Activated CD4-positive, alpha-beta T cell treated with anti-CD3 and anti-CD28 coated beads, Interleukin-2, amount 10 ng/mL, durations not matched to agents 24 days and 14 days (primary cell): ENCODE measurements at places on chromosomes 11 and 22.
A peak's percentile ranks its signal among the peaks of the same experiment; 100 is the strongest.

DNA sequence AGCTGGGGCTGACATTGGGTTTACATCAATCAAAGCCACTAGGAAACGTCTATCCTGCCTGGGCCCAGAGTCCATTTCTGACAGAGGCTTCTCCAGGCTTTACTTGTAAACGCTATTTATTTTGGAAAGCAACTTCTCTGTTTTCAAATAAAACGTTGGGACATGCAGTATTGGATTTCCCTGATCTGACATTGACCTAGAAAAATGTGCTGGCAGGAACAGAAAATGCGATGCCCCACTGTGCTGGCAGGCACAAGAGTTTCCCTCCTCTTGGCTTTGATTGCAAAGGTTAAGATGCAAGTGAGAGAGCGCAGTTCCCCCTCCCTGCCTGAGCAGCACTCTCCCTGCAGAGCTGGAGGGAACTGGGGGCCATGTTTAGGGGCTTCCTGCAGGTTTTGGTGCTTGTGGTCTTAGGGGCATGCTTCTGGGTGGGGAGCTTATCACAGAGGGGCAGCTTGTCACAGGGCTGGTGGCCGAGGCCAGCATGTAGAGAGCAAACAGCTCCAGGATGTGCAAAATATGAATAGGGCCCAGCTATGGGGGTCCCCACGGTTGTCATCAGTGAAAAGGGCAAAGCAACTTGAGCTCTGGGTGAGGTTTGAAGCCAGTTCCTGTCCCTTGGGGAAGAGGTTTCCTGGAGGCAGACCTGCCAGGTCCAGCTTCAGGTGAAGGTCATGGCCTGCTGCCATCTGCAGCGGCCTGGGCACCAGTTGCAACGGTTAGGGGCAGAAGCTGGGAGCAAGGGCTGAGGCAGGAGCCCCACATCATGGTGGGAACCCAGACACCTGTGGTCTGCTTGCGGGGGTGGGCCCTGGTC, 42.3 kb upstream of the DKK3 start:
- no peak for DNase-seq

DNA sequence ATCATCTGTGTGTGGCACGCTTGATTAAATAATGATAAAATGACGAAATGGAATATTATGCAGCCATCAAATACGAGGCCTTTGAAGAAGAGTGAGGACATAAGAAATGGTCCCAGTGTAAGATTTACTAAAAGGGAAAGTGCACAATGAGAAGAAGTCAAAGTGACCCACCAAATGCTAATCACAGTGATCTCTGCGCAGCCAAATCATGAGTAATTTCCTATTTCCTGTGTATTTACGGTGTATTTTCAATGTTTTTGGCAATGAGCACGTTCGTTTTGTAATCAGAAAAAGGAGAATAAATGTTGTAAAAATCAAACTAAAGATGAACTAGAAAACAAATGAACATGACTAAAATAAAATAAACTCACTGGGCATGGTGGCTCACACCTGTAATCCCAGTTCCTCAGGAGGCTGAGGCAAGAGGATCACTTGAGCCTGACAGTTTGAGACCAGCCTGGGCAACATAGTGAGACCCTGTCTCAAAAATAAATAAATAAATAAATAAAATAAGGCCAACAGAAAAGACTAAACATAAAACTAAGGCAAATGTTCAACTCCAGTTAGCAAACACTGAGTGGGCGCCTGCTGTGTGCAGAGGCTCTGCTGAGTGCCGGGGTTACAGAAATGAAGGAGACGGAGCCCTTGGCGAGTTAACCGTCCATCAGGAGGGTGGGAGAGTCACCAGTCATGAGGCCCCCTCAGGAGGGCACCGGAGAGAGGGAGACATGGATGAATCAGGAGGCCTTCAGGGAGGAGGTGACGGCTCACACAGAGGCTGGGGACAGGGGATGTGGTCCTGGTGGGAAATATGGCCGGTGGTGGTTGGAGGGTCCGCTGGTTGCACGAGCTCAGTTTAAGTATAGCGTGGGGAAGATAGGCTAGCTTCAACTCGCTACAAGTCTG, 26.0 kb upstream of the CBX7 start:
- DNase-seq, result no peak

GRCh38 chr11:17287058-17287457, 10.5 kb downstream of the NUCB2 start:
- peak; percentile 57 for DNase-seq

DNA sequence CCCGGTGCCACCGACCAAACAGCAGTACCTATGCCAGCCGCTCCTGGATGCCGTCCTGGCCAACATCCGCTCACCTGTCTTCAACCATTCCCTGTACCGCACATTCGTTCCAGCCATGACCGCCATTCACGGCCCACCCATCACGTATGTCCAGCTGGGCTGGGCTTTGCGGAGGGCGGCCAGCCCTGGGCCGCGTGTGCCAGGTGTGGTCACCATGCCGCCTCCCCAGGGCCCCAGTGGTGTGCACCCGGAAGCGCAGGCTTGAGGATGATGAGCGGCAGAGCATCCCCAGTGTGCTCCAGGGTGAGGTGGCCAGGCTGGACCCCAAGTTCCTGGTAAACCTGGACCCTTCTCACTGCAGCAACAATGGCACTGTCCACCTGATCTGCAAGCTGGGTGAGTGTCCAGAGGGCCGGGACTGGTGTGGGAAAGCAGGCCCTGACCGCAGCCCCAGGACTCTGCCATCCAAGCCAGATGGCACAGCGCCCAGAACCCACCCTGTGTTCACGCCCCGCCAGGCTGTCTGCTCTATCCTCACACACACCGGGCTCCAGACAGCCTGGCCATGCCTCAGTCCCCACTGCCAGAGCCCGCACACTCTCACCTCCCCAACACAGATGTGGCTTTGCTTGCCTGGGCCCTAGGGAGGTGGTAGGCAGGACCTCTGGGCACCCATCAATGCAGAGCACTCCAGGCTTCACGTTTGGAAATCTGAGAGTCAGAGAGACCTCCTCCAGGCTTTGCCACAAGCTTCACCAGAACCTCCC, 77.6 kb downstream of the MED15 start:
- no peak for DNase-seq

GRCh38 chr11:117738246-117738957, 58.6 kb downstream of the DSCAML1 start:
- DNase-seq, result no peak

GRCh38 chr11:66509131-66509561, 1.3 kb upstream of the BBS1 start:
- no peak for DNase-seq

GRCh38 chr11:111542606-111543275, 2.2 kb downstream of the LAYN start:
- no peak for DNase-seq

DNA sequence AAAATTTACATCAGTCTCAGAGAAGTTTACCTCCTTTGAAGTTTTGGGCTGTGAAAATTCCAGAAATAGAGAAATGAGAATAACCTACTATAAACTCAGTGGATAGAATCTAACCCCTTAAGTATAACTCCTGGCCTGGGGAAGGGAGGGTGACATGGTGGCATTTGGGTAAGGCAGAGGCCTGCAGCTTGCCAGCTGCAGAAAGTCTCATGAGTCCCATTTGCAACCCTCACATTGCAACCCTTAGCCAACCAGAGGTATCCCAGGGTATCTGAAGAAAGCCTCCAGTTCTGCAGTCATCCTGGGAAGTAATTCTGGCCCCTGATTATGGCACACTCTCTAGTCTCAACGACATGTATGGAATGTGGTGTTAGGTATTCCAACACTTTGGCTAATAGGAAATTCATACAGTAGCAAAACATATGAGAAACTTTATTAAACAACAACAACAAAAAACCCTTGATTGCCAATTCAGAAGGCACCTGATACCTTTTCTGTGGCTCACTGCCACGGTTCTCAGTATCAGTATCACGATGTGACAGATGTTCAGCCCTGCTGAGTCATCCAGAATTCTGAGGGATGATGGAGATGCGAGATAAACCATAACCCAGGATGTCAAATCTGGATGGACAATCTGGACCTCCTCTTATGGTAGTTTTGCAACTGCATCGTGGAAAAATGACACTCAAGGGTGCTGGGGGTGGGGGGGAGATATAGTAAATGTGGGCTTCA, 743.4 kb downstream of the NELL1 start:
- DNase-seq, result no peak

- no peak for DNase-seq
Measured at GRCh38 chr11:117909611-117910382, 19.4 kb downstream of the TMPRSS13 start.

- no peak for DNase-seq
Measured at GRCh38 chr11:33709466-33709865, 8.8 kb upstream of the C11orf91 start.

DNA sequence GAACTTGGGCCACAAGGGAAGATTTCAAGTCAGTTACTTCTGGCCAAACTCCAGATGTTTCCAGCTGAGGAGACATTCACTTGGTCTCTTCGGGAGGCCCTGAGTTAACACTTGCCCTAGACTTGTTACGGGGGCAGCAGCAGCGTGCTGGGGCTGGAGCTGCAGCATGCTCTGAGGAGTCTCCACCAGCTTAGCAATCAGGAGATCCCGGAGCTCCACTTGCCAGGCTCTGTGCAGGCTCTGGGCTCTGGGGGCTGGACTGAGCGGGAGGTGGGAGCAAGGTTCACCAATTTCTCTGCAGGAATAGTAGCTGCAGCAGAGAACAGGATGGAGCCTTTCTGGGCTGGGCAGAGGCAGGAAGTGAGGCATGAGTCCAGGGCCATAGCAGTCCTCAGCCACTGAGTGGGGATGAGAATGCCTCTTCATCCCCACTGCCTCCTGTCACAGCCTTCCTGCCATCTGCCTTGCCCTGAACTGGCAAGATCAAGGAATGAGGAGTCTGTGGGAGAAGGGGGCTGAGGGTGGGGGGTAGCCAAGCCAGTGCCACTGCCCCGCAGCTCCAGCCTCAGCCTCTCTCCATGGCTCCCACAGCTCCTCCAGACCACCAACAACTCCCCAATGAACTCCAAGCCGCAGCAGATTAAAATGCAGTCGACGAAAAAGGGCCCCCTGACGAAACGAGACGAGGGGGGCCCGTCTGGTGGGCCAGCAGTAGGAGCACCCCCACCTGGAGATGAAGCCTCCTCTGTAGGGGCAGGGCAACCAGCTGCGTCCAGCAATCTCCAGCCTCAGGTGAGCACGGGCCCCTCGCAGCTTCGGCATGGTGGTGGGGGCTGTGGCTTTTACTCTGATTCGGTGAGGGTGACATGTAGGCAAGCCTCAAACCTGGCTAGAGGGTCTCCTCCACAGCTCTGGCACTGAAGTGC, 23.4 kb downstream of the GTPBP1 start:
- DNase-seq, result no peak

DNA sequence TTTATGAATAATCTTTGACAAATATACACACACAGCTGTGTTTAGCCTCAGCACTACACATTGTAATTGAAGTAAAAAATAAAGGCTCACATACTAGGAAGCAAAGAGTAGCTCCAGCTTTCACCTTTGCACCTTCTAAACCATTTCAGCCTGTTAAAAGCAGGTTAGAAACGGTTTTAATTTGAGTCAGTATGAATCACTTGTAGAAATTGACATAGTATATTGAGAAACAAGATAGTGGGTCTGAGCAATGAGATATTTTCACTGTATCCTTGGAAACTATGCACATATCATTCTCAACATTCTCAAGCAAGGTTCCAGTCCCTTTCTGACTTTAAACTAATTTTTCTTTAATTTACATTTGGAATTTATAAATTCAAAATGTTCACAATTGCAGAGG, 380.3 kb downstream of the AASDHPPT start:
- no peak for DNase-seq

GRCh38 chr22:45344334-45344733, 34.6 kb downstream of the FAM118A start:
- no peak for DNase-seq

DNA sequence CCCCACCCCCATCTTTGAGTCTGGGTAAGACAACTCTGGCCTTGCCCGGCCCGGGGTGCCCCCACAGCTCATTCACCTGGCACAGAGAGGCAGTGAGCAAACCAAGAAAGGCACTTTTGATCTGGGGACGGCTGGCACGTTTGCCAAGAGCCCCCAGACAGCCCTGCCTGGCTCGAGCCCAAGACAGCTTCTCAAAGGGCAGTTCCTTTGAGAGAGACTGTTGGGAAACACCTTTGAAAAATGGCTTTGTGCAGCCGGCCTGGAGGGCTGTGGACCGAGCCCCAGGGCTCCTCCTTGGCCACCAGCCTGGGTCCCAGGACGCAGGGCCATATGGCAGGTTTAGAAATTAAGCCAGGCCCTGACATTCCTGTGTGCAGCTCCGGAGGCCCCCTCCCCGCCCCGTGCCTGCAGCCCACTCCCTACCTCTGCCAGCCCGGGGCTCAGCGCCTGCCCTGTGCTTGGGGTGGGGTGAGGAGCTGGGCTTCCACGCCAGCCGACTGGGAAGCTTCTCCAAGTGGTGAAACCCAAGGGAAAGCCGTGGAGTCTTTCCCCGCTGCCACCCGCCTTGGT, 50.2 kb upstream of the SMIM38 start:
- DNase-seq, result no peak

DNA sequence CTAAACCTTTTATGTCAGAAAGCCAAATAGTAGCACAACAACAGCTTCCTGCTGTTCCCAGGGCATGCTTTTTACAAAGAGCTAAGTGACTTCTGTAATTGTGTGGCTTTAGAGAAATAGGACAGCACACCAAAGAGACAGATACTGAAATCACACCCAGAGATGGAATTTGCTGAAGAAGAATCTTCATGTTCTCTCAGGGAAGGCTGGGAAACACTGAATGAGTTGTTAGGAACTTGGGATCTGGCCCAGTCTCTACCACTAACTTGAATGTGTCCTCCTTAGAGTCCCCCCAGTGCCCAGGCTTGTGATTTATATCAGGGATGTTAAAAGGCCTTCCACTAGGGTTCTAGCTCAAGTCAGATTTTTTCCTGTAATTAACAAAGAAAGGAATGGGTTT, 175.2 kb downstream of the DBX1 start:
- DNase-seq, result no peak

DNA sequence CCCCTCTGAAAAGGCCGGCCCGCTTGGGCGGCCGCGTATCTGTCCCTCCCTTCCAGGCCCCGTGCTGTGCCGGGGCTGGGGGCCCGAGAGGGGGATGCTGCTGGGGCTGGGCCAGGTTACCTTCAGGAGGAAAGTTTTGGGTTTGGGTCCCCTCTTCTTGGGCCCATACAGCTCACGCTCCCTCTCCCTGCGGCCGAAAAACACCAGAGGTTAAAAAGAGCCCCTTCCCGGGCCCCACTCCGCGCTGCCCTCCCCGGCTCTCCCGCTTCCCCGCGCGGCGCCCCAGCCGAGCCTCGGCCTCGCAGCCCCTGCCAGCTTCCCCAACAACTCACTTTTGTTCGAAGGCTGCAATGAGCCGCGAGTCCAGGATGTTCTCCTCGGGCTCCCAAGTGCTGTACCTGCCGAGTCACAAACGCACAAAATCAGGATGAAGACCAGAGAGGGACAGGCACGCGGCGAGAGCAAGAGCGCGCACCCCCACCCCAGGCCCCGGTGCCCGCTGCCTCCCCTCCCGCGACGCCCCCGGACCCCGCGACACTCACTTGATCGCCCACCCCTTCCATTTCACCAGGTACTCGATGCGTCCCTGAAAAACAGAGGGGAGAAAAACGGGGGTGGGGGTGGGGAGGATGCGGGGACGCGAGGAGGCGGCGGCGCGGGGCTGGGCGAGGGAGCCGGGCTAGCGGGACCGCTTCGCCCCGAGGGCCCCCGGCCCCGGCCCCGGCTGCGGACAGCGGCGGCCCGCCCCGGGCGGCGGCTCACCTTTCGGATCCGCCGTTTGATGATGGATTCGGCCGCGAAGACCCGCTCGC, 450 bp downstream of the CBX6 start:
- peak; percentile 81 for DNase-seq

- no peak for DNase-seq
Measured at GRCh38 chr11:94694309-94695060, 73.7 kb upstream of the AMOTL1 start.
